OCI-M1 (cell line): ENCODE measurements at places on chromosomes 16 and 17.

GRCh38 chr17:8154608-8155155, 2.5 kb upstream of the PER1 start:
- no peak for DNase-seq

- no peak for DNase-seq
Measured at GRCh38 chr17:77458202-77459017, 317.6 kb downstream of the SEC14L1 start.

DNA sequence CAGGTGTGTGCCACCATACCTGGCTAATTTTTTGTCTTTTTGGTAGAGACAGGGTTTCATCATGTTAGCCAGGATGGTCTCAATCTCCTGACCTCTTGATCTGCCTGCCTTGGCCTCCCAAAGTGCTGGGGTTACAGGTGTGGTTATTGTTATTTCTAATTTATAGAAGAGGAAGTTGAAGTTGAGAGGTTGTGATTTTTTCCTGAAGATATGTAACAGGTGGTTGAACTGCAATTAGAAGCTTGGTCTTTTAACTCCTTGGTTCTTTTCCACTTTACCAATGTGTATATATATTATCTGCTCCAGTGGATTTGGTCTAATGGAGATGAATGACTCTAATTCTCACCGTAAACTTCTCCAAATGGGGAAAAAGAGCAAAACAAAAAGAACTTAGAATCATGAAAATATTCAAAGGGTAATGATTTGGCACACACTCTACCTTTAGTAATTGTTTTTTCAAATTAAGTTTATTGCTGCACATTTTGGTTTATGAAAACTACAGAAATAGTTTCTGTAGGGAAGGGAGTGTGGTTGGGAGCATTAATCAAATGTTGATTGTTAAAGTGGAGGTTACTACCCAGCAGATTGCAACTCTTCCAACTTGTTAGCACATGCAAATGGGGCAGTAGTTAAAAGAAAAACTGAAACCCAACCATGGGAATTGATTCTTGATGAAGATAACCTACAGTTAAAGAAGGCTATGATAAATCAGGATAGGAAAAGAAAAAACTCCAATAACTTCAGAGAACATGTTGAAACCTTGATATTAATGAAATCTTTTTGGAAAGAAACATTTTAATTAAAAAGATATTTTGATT, 1.8 kb upstream of the KRT10 start:
- DNase-seq, result no peak

DNA sequence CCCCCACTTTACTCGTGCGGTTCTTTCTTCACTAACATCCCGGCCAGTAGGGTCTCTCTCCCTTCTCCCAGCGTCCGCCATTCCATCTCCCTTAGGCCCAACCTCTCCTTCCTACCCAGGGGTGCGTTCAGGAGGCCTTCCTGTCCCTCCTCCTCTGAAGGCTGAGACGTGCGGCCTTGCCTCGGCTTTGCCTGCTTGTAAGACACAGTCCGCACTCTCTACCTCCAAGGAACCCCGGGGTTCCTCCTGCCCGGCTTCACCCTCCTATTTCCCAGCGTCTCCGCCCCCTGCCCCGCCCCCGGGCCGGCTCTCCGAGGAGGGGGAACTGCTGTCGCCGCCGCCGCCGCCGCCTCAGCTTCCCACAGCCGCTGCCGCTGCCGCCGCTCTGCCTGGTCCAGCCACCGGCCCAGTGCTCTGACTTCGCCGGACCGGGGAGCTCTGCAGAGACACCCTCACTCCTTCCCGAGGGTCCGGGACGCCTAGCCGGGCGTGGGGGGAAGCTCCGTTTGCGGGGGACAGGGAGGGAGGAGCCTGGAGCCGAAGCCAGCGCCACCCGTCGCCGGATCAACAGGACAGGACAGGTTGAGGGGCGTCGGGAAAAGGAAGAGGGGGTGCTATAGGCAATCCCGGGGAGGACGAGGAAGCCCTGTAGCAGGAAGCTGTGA, 1.2 kb upstream of the FGF11 start:
- peak; percentile 71 for DNase-seq

DNA sequence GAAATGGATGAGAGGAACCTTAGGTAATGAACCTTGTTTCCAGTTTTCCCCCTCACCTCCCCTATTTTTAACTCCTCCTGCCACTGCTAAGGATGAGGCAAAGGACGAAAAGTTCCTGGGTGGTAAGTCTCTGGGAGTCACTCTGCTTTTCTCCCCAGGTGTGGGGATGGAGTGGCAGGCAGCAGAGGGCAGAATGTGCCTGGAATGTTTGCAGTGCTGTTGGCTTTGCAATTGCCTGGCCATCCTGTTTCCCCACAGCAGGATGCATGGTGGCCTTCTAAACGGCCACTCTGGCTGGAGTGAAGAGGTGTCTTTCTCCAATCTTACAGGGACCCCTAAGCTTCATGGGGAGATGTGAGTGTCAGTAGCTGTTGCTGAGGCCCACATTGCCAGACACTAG, 432.5 kb upstream of the ZFHX3 start:
- no peak for DNase-seq
